ENCODE measurements at places on chromosomes 5 and 9.

DNA sequence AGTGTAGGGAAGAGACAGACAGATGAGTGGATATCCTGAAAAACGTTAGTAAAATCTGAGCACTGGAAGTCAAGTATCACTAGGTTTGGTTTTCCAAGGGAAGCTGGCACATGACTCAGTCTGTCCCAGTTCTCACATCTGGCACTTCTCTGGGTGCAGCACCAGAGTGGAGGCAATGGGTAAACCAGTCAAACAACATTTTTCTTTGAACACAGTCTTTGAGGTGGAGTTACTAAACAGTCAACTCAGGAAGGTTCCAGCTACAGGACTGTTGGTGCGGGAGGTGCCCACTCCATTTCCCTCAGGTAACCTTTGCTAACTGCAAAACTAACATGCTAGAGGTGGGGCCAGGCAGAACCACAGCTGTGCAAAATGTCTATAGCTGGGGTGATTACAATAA lies 301.4 kb upstream of the RFX3 start:
- H3K4me3 ChIP-seq, result peak overlapping the region; percentile 42
- no peak for DNase-seq
- H3K36me3 ChIP-seq, result peaks cover 12% of the 10 kb centered on the region
- H3K4me1 ChIP-seq, result peaks cover 15% of the 10 kb centered on the region
- H3K27me3 ChIP-seq, result peaks cover 4% of the 10 kb centered on the region
- H3K27ac ChIP-seq, result peak overlapping the region; percentile 87

DNA sequence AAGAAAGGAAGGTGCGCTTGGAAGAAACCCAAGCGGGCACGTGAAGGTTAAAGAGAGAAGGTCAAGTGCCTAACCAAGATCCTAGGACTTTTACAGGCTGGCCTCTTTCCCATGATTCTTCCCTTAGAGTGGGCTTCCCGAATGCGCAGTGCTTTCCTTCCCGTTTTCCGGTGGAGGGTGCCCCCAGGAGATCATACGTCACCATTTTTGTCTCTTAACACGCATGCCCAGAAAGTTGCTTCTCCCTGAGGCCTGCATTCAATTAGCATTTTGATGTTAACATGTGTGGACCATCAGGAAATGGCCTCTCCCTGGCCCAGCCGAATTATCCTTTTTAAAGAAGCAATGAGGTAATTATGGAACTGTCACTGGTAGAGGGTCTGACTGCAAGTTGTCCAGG lies 1.9 kb upstream of the RUSC2 start:
- peaks cover 29% of the 10 kb centered on the region for H3K4me1 ChIP-seq
- DNase-seq, result no peak
- peak overlapping the region; percentile 54 for H3K27ac ChIP-seq
- H3K4me3 ChIP-seq, result peak overlapping the region; percentile 78
- peaks cover 5% of the 10 kb centered on the region for H3K27me3 ChIP-seq
- H3K36me3 ChIP-seq, result no peaks in the 10 kb centered on the region

DNA sequence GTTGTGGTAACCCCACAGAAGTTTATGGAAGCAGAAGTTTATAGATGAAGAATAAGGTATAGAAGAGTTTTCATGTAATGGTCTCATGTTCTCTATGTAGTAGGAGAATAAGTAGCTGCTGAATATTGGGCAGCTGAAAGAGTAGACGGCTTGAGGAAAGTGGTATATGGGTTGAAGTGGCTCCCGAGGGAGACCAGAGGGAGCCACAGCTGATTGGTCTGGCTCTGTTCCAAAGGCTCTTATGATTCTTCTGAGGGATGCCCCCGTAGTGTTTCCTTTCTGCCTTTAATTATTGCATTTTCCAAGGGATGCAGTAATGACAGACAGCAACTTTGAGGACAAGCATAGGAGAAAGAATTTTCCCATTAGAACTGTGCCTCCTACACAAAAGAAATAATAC lies 30.1 kb upstream of the TENT2 start:
- H3K4me1 ChIP-seq, result peaks cover 13% of the 10 kb centered on the region
- no peaks in the 10 kb centered on the region for H3K27me3 ChIP-seq
- peaks cover 5% of the 10 kb centered on the region for H3K36me3 ChIP-seq
- H3K27ac ChIP-seq, result no peak overlapping the region
- H3K4me3 ChIP-seq, result no peak overlapping the region

- no peak for DNase-seq
- no peaks in the 10 kb centered on the region for H3K4me1 ChIP-seq
- no peak overlapping the region for H3K27ac ChIP-seq
- H3K36me3 ChIP-seq, result no peaks in the 10 kb centered on the region
- no peak overlapping the region for H3K4me3 ChIP-seq
Observed at GRCh38 chr9:2987679-2988078, 143.8 kb upstream of the PUM3 start.

GRCh38 chr5:122310889-122311288 lies 1.1 kb upstream of the SNCAIP start:
- peaks cover 20% of the 10 kb centered on the region for H3K4me1 ChIP-seq
- H3K27me3 ChIP-seq, result peaks cover 38% of the 10 kb centered on the region
- DNase-seq, result no peak
- peak overlapping the region; percentile 87 for H3K4me3 ChIP-seq
- H3K36me3 ChIP-seq, result no peaks in the 10 kb centered on the region
- H3K27ac ChIP-seq, result peak overlapping the region; percentile 32

GRCh38 chr9:121331992-121332685 lies 37.9 kb downstream of the STOM start:
- peak overlapping the region; percentile 64 for H3K27ac ChIP-seq
- no peak overlapping the region for H3K4me3 ChIP-seq
- peaks cover 19% of the 10 kb centered on the region for H3K36me3 ChIP-seq

DNA sequence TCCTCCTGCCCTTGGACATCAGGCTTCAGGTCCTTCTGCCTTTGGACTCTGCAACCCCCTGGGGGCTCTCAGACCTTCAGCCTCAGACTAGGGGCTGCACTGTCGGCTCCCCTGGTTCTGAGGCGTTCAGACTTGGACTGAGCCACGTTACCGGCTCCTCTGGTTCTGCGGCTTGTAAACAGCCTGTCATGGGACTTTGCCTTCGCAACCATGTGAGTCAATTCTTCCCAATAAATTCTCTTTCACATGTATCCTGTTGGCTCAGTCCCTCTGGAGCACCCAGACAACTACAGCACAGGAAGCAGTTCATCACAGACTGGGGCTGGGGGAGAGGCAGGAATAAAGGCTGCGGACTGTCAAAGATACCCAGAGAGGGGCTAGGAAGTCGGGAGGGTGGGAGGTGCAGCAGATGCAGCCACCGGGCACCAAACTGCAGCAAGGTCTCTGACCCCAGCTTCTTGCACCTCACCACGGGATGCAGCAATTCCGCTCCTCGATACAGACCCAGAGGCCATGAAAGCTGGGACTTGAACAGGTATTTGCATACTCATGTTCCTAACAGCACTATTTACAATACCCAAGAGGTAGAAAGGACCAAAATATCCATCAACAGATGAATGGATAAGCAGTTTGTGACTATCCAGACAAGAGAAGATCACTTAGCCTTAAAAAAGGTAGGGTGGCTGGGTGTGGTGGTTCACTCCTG lies 100.8 kb downstream of the COL23A1 start:
- peaks cover 8% of the 10 kb centered on the region for H3K27me3 ChIP-seq
- H3K4me3 ChIP-seq, result no peak overlapping the region
- no peaks in the 10 kb centered on the region for H3K36me3 ChIP-seq

GRCh38 chr9:38685535-38685934 lies 34.4 kb downstream of the FAM240B start:
- no peak overlapping the region for H3K4me3 ChIP-seq
- no peak for DNase-seq
- peaks cover 13% of the 10 kb centered on the region for H3K27me3 ChIP-seq

- H3K36me3 ChIP-seq, result no peaks in the 10 kb centered on the region
- no peaks in the 10 kb centered on the region for H3K4me1 ChIP-seq
- no peaks in the 10 kb centered on the region for H3K27me3 ChIP-seq
- no peak overlapping the region for H3K27ac ChIP-seq
Observed at GRCh38 chr5:120545951-120546350, 81.9 kb downstream of the PRR16 start.

GRCh38 chr9:21070171-21070571 lies 7.6 kb downstream of the IFNB1 start:
- no peak overlapping the region for H3K27ac ChIP-seq
- H3K36me3 ChIP-seq, result no peaks in the 10 kb centered on the region
- no peaks in the 10 kb centered on the region for H3K27me3 ChIP-seq
- H3K4me3 ChIP-seq, result no peak overlapping the region

DNA sequence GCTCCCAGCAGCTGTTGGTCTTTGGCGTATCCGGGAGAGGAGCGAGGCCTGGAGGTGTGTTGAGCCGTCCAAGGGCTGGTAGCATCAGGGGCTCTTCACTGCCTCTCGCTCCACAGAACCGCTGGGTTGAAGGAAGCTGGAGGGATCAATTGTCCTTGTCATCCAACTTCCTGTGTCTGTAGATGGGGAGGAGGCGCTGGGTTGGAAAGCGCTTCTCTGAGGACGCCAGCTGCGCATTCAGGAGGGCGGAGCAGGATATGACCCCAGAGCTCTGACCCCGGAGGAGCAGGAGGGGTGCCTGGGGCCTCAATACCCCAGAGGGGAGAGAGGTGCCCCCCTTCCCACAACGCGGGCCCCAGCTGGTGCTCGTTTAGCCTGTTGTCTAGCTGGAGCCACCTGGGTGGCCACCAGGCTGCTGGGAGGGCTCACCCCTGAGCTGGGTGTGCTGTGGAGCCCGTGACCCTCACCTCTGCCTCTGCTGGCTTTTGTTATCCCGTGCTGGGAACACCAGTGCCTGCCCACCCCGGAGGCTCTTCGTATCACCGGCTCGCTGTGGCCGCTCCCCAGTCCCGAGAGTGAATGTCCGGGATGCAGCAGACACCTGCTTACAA lies 2.0 kb upstream of the DBH start:
- no peaks in the 10 kb centered on the region for H3K36me3 ChIP-seq
- H3K4me3 ChIP-seq, result no peak overlapping the region
- H3K4me1 ChIP-seq, result peaks cover 25% of the 10 kb centered on the region
- no peak overlapping the region for H3K27ac ChIP-seq
- H3K27me3 ChIP-seq, result peaks cover 18% of the 10 kb centered on the region

DNA sequence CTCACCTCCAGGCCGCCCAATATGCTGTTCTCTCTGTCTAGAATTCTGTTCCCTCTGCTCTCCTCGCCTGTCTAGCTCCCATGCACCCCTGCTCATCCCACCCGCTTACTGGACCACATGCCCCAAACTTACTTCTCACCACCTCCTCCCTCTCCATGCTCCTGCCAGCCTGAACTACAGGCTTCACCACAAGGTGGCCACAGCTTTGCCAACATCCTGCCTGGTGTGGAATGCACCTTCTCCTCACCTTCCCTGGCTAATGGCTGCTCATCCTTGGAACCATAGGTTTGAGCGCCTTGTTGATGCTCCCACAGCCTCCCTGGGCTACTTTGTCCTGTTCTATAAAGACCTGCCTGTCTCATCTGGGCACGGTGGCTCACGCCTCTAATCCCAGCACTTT lies 9.6 kb downstream of the LAMC3 start:
- peaks cover 49% of the 10 kb centered on the region for H3K27me3 ChIP-seq
- H3K36me3 ChIP-seq, result no peaks in the 10 kb centered on the region
- no peak for DNase-seq
- H3K4me3 ChIP-seq, result no peak overlapping the region
- no peak overlapping the region for H3K27ac ChIP-seq
- peaks cover 19% of the 10 kb centered on the region for H3K4me1 ChIP-seq

DNA sequence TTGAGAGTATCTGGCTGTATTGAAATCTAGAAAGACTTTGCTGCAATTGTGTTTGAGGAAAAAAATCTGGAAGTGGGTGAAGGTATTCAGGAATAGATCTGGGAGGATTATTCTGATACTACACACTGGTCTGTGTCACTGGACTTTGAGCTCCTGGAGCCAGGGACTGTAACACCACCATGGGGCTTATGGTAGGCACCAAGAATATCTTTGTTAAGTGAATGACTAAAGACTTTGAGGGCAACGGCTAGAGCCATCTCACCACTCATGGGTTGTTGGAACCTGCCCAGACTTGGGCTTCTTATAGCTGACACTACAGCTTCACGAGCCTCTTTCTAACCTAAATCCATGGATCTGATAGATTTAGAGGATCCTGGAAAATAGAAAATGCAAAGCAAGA lies 10.2 kb downstream of the NFX1 start:
- no peak for DNase-seq
- no peaks in the 10 kb centered on the region for H3K27me3 ChIP-seq
- no peak overlapping the region for H3K4me3 ChIP-seq
- H3K36me3 ChIP-seq, result peaks cover 38% of the 10 kb centered on the region
- H3K27ac ChIP-seq, result no peak overlapping the region
- H3K4me1 ChIP-seq, result peaks cover 21% of the 10 kb centered on the region

GRCh38 chr9:78267889-78268288 lies 29.0 kb upstream of the PSAT1 start:
- peaks cover 48% of the 10 kb centered on the region for H3K36me3 ChIP-seq
- H3K27me3 ChIP-seq, result no peaks in the 10 kb centered on the region
- DNase-seq, result no peak

DNA sequence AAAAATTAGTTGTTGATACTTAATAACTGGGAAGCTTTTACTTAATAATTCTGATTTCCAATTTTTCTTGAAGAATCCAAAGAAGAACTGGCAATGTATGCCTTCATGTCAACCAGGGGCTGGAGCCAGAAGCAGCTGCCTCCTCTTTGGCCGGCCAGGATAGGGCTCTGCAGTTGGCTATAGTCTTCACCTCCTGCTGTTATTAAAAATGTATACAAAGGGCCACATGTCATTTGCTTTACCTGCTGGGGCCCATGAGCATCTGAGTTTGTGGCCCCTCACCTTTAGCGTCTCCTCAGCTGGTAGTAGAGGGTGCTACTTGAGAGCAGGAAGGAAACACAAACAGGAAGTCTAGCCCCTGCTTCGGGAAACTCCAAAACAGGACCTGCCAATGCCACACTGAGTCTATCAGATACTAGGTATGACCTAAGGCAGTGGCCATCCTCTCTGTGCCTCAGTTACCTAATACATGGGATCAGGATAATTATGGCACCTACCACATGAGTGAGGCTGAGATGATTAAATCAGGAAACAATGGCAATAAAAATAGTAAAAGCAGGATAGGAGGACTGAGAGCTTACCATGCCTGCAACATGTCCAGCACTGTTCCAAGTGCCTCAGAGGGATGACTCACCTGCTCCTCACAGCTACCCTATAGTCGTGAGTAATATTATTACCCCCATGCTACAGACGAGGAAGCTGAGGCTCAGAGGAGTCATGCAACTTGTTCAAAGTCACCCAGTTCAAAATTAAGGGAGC lies 21.3 kb downstream of the CCDC69 start:
- no peaks in the 10 kb centered on the region for H3K27me3 ChIP-seq
- DNase-seq, result peak; percentile 16
- no peaks in the 10 kb centered on the region for H3K36me3 ChIP-seq
- H3K4me3 ChIP-seq, result no peak overlapping the region
- H3K4me1 ChIP-seq, result no peaks in the 10 kb centered on the region

- H3K27me3 ChIP-seq, result peaks cover 9% of the 10 kb centered on the region
- peaks cover 15% of the 10 kb centered on the region for H3K4me1 ChIP-seq
- H3K4me3 ChIP-seq, result peak overlapping the region; percentile 65
- peak overlapping the region; percentile 56 for H3K27ac ChIP-seq
Observed at GRCh38 chr9:124242331-124243194, 15.2 kb upstream of the NEK6 start.

- no peaks in the 10 kb centered on the region for H3K27me3 ChIP-seq
- no peak overlapping the region for H3K4me3 ChIP-seq
- DNase-seq, result no peak
- no peak overlapping the region for H3K27ac ChIP-seq
- H3K4me1 ChIP-seq, result no peaks in the 10 kb centered on the region
- peaks cover 1% of the 10 kb centered on the region for H3K36me3 ChIP-seq
Observed at GRCh38 chr5:100566382-100567141, 31.4 kb downstream of the FAM174A start.
